ENCODE measurements at places on chromosomes 2 and 18.

DNA sequence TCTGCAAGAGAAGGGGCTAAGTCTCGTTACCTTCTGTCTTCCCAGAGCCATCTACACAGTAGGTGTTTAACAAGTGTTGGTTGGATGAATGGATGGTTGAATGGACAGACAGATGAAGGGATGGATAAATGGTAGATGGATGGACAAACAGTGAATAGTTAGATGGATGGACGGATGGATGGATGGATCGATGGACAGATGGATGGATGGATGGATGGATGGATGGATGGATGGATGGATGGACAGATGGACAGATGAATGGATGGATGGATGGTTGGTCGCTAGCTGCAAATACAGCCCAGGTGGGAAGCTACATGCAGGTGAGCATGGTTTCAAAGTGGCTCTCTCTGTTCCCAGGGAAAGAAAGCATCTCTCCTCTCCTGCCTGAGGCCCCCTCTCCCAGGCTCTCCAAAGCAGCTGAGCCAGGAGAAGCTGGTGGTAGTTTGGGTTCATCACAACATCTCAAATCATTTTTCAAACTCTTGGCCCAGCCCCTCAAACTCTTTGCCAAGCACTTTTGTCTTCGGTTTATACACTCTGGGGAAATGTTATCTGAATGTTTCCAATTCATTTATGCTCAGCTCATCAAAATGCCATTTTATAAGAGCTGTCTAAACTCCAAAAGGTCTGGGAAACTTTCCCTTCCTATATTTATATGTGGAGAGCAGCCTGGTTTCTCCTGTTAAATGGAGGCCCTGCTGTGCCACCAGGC lies 192.7 kb downstream of the ANAPC1 start:
- DNase-seq = no peak

DNA sequence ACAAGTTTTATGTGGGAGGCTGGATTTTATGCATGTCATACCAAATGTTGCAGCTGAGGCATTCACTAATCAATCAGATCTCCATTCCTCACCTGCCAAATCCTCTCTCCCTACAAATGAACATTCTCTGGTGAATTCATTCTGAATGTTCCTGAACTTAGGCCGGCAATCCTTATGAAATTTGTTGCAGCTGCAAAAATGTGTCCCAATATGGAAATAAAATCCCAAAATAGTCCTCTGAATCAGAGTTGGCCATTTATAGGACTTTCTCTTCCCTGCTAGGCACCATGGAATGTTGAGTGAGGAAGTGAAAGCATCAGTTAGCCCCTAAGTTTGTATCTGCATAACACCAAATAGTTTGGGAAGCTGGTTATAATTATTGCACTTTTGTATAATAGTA lies 25.6 kb downstream of the GCA start:
- no peak for DNase-seq

DNA sequence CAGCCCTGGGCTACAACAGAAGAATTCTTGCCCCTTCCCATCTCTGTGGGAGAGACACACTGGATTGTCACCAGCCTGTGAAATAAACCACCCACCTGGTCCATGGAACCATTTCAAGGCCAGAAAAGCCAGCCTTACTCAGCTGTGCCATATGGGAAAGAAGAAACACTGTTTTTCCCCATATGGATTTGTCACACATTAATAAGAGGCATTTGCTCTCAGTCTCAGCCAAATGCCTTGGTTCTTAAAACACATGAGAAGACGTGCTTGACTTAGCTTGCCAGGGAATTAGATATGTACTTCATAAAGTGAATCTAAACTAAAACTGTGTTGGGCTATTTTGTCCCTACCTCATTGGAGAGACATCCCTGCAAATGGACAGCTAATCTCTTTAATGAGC lies 308.6 kb upstream of the TNP1 start:
- DNase-seq = no peak

GRCh38 chr2:239780236-239780994 lies 244.7 kb downstream of the NDUFA10 start:
- no peak for DNase-seq

DNA sequence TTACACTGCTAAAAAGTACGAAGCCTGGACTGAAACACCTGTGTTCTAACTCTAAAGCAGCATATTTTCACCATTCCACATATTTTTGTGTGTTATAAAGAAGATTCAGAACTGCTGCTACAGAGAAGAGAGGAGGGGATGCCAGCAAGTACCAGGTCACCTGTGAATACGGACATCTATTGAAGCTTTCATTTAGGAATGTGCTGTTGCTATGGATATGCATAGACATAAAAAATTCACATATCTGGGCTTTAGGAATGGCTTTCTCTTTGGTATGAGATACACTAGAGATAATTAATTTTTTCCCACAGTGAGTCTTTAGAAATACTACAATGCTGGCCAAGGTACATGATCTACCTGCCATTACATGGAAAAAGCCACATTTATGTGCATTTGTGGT lies 238.5 kb downstream of the WDR7 start:
- no peak for DNase-seq

- no peak for DNase-seq
Observed at GRCh38 chr18:39635966-39636365, 2070.4 kb upstream of the CELF4 start.

DNA sequence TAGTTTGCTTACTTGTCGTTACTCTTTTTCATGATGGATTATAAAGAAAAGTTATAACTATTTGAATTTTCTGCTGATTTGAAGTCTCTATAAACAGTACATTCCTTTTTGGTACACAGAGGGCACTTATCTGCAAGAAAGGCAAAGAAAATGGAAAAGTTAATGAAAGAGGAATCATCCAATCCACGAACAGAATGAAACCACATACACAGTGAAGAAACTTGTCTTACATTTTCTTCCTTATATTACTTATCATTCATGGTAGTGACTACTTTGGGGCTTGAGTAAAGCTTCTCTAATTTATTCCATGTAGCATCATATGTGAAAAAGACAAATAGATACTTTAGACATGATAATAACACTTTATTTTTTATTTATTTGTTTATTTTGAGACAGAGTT lies 14.8 kb upstream of the ACTR3 start:
- DNase-seq = no peak

GRCh38 chr2:134246154-134246874 lies 7.6 kb upstream of the MGAT5 start:
- DNase-seq = no peak

DNA sequence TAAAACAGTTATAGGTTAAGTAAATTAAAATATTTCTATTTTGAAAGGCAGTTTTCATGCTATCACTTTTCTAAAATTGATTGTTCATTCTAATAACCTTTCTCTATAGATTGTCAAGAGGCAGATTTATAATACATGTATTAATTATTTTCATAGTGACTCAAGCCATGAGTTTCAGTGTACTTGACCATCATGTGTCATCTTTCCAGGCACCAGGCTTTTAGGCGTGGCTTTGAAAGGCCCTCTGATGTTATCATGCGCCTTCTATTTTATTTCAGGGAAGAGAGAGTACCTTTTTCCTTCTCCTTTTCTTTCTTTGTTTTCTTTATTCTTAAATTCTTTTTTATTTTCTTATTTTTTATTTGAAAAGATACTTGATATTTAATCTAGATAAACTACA lies 128.3 kb upstream of the ETAA1 start:
- no peak for DNase-seq

DNA sequence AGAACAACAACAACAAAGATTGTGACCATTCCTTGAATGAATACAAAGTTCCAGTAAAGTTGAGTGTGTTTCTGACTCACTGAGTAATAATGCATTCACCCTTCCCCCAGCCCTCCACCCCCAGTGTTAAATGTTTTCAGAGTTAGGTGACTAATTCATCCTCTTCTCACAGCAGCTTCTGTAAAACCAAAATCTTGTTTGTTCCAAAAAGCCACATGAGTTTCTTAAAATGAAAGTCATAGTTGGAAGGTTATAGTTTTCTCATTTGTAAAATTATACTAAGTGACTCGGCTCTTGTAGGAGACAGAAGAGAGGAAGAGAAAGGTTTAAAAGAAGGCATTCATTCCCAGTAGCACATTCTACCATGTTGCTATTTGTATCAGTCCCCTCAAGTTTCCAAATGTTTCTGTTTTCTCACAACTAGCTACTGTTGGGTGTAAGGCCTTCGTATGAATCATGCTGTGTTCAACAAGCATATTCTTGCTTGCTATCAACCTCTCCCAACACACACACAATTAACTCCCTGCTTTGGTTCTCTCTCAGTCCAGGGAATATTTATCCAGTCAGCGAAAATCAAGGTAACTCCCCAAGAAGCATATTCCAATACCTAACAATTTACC lies 75.3 kb downstream of the MBD2 start:
- DNase-seq = no peak

DNA sequence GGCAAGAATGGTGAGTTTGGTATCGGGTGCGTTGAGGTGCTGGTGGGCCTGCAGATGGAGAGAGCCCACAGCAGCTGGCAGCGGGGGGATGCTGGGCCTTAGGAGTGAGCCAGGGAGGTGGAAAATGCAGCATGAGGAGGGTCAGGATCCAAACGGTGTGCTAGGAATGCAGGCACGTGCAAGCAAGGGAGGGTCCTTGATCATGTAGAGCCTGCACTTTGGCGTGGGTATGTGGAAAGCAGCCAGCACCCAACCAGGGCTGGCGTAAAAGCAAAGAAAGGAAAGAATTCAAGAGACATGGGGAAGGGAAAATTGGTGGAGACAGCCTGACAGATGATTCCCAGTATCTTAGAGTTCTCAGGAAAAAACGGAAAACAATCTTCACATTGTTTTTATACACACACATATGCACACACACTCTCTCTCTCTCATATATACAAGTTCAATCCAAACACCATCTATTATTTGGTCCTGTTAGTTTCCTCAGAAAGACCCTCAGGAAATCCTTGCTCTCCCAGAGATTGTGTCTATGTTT lies 46.3 kb downstream of the LTBP1 start:
- DNase-seq = no peak

GRCh38 chr2:170967553-170967952 lies 38.5 kb downstream of the GORASP2 start:
- DNase-seq = no peak

- no peak for DNase-seq
Observed at GRCh38 chr2:217878915-217879590, 123.7 kb downstream of the TNS1 start.

DNA sequence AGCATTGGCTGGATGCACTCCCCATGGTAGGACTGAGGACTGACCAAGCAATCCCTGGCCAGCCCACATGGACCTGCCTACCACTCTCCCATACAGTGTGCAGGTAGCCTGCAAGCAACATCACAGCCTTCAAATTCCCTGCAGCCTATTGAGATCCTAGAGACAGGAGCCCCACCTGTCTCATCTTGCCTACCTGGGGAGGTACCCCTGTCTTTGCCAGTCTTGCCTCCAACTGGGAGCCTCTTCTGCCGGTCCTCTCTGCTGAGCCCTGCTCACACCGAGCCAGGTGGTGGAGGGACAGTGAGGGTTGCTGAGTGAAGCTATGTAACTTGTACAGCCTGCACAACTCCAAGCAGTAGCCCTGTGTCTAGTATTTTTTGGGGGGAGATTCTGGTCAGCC lies 29.9 kb downstream of the TTC32 start:
- no peak for DNase-seq

DNA sequence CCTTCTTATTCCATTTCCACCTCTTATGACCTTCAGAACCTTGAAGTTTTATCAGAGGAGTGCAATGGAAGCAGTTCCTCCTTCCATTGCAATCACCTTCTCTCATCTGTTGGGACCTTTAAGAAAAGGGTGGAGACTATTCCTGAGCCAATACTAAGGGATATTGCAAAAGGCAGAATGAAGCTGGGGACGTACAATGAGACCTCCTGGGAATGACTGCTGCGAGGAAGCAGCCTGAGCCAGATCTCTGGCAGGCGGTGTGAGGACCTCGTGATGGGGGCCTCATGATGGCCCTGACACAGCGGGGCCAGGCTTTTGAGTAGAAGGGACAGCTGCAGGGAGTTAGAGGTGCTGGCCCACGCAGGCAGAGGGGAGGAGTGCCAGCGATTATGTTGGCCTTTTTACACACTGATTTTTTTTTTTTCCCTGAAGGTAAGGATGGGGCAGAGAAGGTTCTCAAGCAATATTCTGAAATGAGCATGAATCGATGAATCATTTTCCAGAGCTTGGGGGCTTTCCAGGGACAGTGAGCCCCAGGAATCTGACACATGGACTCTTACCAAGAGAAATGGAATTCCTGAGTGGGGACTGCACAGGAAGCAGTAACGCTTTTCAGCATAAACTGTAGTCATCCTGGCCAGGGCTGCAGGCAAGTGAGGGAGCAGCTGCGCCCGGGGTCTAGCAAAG lies 40.0 kb upstream of the LAPTM4A start:
- DNase-seq = no peak

- no peak for DNase-seq
Observed at GRCh38 chr2:3141696-3142095, 235.9 kb downstream of the EIPR1 start.

- DNase-seq = no peak
Observed at GRCh38 chr18:44342946-44343345, 337.7 kb upstream of the SETBP1 start.

DNA sequence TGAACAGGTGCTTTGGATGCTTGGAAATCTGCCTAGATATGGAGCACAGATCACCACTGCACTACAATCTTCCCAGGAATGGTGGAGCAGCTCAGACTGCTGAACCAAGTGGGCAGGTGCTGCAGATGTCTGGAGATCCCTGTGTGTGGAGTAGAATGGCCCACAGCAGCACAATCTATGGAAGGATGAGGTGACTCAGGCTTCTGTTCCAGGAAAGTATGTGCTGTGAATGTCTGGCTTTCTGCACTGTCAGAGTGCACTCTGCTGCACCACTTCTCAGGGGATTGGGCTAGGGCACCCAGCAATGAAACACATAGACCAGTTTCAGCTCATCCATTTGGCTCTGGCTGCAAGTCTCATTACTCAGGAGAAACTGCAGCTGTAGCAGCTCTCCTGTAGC lies 865.4 kb upstream of the NXPH2 start:
- DNase-seq = no peak

DNA sequence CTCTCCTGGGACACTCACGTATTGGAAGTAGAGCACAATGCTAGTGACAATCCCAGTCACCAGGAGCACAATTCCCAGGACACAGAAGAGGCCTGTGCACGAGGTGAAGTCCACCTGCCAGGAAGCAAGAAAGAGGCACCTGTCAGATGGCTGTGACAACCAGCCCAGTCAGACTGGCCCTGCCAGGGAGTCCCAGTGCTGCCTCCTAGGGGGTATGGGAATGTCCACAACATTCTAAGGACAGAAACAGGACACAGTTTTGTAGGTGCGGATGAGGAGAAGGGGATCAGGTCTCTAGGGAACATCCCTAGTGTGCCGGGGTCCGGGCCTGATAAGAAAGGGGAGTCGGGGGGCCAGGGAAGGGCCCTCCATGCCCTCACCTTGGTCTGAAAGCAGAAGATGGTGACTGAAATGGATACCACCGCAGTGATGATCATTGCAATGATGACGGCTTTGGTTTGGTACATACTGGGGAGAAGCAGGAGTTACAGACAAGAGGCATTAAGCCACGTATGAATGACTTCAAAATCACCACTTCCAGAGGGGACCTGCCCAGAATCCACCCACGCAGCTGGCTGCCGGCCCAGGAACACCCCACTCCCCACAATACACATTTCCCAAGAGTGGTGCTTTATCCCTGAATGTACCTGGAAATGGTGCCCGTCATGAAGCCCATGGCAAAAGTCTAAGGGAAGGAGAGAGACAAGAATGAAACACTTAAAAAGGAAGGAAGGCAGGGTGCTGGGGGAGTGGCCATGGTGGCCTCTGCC lies 6.9 kb downstream of the PNKD start:
- DNase-seq = no peak
